ENCODE measurements at places on chromosomes 2 and 18.

- DNase-seq: no peak
Observed at GRCh38 chr2:74566754-74567085, 12.2 kb downstream of the DOK1 start.

- no peak for DNase-seq
Observed at GRCh38 chr2:37874470-37874869, 50.6 kb upstream of the RMDN2 start.

- DNase-seq: no peak
Observed at GRCh38 chr2:221802089-221802488, 230.0 kb upstream of the EPHA4 start.

DNA sequence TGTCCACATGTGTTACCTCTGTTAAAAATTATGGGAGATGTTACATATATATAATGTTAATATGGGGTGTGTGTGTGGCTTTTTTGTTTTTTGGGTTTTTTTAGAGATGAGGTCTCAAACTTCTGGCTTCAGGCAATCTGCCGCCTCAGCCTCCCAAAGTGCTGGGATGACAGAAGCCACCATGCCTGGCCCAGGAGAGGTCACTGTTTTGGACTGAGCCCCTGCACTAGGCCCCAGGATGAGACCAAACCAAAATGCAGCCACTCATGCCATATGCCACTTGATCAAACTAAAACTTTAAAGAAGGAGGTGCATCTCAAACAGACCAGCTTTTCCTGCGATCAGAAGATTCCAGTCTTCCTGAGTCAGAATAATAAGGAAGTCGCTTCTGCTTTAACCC, 2.5 kb downstream of the ADI1 start:
- no peak for DNase-seq

DNA sequence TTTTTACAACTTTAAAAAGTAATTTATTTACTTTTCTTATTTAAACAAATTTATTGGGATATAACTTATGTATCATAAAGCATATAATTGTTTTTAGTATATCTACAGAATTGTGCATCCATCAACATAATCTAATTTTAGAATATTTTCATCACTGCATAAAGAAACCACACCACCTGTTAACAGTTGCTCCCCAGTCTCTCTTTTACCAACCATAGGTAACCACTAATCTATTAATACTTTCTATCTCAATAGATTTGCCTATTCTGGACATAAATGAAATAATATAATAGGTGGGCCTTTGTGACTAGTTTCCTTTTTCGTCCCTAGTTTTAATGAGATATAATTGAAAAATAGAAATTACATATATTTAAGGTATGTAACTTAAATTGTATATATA, 90.6 kb downstream of the ADAM23 start:
- DNase-seq: no peak

DNA sequence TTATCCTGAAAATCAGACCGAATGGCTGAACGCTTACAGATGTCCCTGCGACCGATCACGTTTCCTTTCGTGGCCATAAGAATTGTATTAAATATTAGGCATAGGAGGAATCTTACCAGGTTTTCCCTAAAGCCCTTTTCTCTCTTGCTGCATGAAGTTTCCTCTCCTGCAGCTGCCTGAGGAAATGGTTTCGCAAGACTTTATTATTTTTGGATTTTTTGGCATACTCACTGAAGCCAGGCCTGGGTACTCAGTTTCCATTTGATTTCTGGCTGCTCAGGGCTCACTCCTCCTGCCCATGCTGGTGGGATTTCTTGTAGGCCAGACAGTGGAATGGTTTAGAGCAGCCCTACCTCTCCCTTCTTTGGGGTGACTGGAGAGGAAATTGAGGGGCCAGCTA, 114.0 kb downstream of the KLHL29 start:
- no peak for DNase-seq

- no peak for DNase-seq
Observed at GRCh38 chr2:10056439-10056838, 13.1 kb downstream of the KLF11 start.

DNA sequence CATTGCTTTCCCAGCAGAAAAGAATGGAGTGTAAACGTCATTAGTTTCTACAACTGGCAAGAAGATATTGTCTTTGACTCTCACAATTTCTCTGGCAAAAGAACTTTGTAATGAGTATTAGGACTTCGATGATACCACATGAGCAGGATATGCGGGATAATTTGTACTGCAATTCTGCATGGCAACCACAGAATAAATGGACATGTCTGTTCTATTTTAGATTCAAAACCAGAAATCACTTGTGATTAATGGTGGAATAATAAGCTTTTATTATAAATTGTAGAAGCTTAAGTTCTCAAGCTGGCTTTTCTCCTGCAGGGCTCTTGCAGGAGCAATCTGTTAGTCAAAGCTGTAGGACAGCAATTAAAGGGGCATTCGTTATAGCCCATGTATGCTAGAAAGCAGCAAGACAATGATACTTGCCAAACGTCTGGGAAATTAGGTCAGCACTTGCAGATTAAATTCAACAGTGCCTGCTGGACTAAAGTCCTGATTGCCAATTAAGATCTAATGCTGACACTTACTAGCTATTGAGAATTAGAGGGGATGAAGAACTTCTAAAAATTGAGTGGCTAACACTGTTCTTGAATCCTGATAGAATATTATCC, 177.9 kb downstream of the PTH2R start:
- DNase-seq: no peak

- no peak for DNase-seq
Observed at GRCh38 chr2:30371772-30372373, 75.2 kb upstream of the LCLAT1 start.

DNA sequence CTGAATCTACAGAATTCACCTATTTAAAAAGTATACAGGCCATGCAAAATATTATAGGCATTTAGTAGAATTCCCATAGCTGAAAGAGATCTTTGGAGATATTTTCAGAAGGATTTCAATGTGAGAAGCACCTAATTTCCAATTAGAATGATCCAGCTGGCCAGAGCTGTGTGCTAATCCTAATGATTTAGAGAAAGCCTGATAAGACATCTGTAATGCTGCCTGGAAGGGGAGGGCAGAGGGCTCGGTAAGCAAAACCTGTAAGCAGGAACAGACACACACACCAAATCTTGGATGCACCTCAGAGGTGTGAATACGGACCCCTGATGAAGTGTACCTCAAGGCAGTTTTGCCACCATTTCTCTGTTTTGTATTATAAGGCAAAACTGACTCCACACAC, 14.0 kb downstream of the SERTAD2 start:
- DNase-seq: no peak

GRCh38 chr18:10121786-10122515, 208.1 kb downstream of the VAPA start:
- DNase-seq: no peak

DNA sequence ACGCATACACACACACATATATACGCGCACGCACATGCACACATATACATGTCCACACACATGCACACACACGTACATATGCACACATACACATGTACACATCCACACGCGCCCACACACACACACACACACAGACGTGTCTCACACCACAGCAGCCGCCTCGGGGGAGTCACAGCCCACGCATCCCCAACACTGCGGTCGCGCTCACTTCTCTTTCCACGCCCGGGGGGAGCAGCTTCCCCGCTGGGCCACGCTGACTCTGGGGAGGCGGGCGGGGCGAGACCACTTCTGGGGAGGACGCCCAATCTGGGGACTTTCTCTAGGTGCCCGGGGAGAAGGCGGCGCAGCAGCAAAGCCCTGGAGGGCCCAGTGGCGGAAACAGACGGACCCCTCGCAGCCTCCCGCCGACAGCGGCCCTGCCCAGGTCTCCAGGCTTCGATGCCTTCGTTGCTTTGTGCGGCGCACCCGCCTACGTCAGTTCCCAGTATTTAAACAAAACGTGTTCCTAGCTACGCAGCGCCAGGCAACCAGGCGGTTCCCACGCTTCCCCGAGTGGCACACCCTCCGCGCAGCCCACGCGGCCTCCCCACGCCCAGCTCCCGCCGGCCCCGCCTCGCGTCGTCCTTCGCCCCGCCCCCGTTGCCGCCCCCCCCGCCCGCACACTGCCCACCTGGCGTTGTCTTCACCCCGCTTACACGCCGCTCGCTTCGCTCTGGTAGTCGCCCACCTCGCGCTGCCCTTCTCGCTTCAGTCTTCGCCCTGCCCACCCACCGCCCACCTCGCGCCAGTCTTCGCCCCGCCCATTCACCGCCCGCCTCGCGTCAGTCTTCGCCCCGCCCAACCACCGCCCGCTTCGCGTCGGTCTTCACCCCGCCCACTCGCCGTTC, 810 bp upstream of the RBFA start:
- peak; percentile 59 for DNase-seq

DNA sequence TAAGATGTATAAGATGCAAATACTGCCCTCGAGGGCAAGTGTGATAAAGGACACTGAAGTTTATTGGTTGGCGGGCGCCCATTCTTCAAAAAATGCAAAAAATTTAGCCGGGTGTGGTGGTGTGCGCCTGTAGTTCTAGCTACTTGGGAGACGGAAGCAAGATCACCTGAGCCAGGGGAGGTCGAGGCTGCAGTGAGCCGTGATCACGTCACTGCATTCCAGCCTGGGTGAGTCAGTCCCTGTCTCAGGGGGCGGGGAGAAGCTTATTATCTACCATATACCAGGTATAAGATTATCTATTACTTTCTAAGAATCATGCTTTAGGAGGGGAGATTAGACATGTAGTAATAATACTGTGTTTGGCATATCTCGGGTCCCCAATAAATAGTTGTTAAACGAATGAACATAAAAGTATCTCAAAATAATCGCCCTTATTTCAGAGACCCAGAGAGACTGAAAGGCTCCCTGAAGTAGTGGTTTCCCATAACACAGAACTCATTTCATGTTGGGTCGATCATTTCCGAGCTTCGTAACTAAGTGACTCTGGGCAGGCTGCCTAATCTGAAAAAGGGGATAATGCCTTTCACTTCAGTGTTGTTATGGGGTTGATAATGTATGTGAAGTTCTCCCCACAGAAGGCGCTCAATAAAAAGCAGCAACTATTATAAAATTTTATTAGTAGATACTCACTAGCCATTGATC, 1.2 kb upstream of the SELENOI start:
- no peak for DNase-seq

- no peak for DNase-seq
Observed at GRCh38 chr2:15307526-15307925, 253.6 kb downstream of the NBAS start.

DNA sequence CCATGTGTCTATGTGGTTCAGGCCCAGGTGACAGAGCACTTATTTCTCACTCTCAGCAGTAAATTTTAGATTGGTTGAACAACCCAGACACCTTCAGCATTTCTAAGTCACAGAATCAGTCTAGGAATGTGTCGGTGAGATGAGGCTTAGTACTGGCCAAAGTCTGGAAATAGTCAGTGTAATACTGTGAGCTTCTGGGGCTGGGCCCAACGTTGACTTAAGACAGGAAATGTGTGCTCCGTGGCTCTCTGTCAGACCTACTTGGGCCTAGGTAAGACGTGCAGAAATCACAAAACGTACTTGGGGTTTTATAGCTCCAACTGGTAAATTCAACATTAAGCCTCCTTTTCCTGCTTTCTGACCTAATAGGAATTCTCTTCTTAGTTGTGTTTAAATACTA, 160.3 kb upstream of the COL3A1 start:
- DNase-seq: no peak
